Stimulated activated CD8-positive, alpha-beta memory T cell treated with anti-CD3 and anti-CD28 coated beads, Interleukin-15, amount 100 ng/mL, for 1 hour (primary cell): ENCODE measurements at places on chromosomes 1 and 21.

DNA sequence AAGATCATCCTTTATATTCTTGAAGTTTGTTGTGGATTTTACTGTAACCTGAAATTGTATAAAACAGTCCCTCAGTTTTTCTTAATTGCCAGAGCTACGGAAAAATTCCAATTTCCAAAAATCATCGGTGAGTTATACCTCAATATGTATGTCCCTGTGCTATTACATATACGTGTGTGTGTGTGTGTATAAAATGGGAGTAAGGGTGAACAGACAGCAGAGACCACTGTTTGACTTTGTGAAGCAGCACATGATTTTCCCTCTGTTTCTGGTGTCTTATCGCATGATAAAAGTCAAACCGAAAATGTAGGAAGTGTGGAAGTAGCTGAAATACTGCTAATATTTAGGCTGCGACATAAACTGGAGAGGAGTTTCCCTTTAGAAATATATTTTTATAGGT lies 1.2 kb downstream of the OR2T1 start:
- DNase-seq = no peak

GRCh38 chr1:159015440-159015909 lies 5.8 kb downstream of the IFI16 start:
- DNase-seq = peak; percentile 35

GRCh38 chr1:38941093-38941492 lies 537 bp downstream of the RHBDL2 start:
- no peak for DNase-seq

GRCh38 chr1:204198348-204199340 lies 2.4 kb upstream of the KISS1 start:
- no peak for DNase-seq

DNA sequence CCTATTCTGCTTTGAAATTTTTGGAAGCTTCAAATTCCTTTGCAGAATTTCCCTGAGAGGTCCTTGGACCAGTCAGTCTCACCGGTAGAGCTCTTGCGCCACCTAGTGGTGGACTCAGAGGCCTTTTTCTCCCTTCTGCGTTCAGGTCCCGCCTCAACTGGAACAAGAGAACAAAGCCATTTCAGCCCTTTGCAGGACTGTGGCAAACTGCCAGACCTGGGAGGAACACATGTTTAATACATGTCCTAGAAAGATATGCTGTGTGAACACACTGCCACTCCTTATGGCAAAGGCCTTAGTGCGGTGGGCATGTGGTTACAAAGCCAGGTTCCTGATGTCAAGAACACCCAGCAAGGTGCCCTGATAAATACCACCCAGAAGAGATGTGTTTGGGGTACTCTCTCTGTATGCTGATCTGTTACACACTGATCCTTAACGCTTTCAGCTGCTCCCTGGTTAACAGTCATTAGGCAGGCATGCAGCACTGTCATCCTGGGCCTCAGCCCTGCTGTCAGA lies 82.2 kb upstream of the SSX2IP start:
- DNase-seq = peak; percentile 29

DNA sequence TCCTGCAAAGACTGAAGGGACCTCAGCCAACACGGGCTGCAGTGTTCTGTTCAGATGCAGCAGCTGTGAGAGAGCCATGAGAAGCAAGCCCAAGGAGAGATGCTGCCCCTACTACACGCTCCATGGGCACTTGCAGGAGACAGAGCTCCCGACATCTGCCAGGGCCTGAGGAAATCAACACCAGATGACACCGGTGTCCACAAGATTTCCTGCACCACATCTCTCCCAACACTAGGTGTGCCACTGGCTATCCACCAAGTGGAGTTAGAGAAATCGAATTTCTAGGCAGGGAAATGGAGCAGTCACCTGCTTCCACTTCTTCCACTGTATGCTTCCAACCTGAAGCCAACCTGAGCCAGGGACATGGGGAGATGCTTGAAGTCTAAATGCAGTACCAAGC lies 445.3 kb downstream of the RWDD3 start:
- DNase-seq = no peak
